ENCODE measurements at places on chromosomes 3 and 15.

GRCh38 chr15:41233367-41233771, 2.3 kb downstream of the CHP1 start:
- DNase-seq = no peak

GRCh38 chr3:157333551-157333991, 103.1 kb upstream of the PTX3 start:
- DNase-seq = no peak

- no peak for DNase-seq
These were observed 299.8 kb downstream of the KBTBD8 start for GRCh38 chr3:67297715-67298475.

DNA sequence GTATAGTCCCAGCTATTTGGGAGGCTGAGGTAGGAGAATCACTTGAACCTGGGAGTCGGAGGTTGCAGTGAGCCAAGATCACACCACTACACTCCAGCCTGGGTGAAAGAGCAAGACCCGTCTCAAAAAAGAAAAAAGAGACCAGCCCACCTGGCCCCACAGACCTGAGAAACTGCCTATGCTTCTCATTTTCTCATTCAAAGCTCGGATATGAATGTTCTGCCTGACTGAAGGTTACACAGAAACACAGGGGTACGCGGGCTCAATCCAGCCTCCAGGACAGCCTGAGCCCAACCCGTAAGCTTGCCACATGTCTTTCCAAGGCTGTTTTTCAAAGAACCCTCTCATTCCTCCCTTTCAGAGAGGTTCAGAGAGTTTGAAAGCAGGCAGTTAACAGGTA, 9.7 kb upstream of the LRRC15 start:
- DNase-seq = no peak

GRCh38 chr15:52220251-52220650, 29.1 kb upstream of the GNB5 start:
- no peak for DNase-seq

DNA sequence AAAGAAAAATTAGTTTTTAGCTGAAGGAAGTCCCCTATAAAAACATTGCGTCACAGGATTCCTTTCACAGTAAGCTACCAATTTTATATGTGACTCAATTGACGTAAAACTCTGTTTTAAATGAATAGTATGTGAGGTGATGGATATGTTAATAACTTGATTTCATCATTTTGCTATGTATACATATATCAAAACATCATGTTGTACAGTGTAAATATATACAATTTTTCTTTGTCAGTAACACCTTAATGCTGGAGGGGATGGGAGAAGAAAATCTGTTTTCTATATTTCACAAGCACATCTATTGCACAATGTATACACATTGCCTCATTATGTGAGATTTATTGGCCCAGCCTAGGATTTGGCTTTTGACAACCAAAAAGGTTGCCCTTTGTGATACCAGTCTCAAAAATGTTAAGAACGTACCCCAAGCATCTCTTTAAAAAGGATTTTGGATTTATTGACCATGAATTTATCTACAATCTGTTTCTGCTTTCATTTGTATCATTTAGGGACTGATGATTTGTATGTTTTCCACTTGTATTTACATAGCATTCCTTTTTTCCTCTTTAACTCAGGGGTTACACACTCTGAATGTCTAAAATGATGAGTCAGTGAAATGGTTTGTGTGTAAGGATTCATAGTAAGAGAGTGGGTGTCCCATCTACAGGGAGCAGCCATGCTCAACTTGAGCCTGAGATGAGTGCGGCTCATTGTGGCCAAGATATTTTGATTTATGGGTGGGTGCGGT, 62.6 kb downstream of the CRTC3 start:
- DNase-seq = no peak

- no peak for DNase-seq
These were observed 308.2 kb downstream of the VPS13C start for GRCh38 chr15:61752001-61752400.

DNA sequence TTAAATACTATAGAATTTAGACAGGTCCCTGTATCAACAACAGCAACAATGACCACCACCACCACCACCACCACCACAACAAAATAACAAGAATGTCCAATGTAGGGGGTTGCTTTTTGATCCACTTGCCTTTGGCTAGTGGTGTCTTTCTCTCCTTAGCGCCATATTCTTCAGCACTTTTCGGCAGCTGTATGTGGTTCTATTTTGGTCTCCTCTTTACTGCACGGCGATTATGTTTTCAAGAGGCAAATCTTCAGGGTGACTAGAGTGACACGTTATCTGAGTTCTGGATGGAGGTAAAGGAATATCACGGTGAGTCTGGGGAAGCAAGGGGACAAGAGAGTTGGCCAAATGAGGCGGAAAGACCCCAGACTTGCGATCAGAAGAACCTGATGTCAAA, 56.1 kb downstream of the ST6GAL1 start:
- DNase-seq = no peak

- no peak for DNase-seq
These were observed 444.5 kb downstream of the EPHB1 start for GRCh38 chr3:135239615-135239884.

GRCh38 chr15:74179101-74179841, 5.8 kb downstream of the ISLR start:
- peak; percentile 76 for DNase-seq

GRCh38 chr3:23202203-23202920, 765 bp upstream of the UBE2E2 start:
- DNase-seq = no peak

- DNase-seq = no peak
These were observed 170.9 kb downstream of the EPHB1 start for GRCh38 chr3:134965865-134966481.

DNA sequence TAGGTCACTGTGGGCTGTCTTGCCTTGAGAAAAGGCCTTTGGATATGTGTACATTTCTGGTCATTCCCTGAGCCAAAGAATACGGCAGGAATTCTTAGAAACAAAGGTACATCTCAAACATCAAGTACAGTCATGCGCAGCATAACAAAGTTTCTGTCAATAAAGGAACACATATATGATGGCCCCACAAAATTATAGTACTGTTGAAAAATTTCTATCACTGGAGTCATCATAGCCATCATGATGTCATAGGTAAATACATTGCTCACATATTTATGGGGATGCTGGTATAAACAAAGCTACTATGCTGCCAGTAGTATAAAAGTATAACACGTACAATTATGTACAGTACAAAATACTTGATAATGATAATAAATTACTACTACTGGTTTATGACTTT, 38.9 kb upstream of the NECTIN3 start:
- DNase-seq = no peak

DNA sequence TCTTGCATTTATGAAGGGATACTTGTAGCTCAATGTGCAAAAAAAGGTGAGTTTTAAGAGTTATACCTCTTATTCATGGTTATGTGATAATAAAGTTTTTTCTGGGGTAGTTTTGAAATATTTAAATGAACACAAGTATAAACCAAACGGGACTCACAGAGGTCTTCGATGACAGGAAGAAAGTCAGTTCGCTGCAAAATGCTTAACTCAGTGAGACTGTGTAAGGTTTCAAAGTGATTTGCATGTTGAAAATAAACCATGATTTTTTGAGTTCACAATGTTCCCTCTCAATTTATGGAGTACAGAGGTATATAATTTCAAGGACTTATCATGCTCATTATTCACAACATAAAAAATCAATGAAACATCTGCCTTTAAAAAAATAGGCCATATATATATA, 36.3 kb upstream of the MYH15 start:
- DNase-seq = no peak

All from left forelimb (tissue), 1 donor.